Activated CD8-positive, alpha-beta memory T cell treated with anti-CD3 and anti-CD28 coated beads for 24 hours (primary cell): ENCODE measurements at places on chromosomes 2 and 18.

GRCh38 chr2:162574615-162575452, 230.9 kb downstream of the GCA start:
- no peak for DNase-seq

DNA sequence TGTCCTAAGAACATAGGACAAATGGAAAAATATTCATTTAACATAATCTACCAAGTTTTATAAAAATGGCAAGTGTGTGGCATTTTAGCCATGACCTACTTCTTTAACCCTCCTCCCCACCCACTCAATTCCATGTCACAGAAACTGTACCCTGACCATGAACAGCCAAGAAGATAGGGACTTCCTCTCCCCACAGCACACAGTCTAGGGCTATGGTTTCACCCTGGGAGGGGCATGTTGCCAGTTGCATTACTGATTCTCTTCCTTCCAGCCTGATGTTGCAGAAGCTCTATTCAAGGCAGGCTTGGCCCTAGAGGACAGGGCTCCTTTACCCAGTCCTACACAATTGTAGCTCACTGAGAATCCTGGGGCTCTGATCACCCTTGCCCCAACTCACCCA, 153.6 kb upstream of the KLF7 start:
- DNase-seq: no peak

GRCh38 chr18:28183418-28184078, 6.6 kb upstream of the CDH2 start:
- DNase-seq: no peak

DNA sequence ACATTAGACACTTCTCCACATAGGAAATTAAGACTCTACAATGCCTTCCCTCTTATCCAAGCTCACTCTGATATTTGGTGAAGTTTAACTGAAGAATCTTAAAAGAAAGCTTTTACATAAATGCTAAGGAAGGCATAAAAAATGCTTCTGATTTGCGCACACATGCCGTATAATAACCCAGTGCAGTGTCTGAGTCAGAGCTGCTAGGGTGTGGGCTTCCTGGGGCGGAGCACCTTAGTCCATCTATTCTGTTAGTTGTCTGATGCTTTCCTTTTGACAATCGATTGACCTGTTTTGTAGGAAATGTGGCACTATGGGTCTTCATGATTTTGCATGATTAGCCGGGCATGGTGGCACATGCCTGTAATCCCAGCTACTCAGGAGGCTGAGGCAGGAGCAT, 231.5 kb downstream of the AFF3 start:
- no peak for DNase-seq

DNA sequence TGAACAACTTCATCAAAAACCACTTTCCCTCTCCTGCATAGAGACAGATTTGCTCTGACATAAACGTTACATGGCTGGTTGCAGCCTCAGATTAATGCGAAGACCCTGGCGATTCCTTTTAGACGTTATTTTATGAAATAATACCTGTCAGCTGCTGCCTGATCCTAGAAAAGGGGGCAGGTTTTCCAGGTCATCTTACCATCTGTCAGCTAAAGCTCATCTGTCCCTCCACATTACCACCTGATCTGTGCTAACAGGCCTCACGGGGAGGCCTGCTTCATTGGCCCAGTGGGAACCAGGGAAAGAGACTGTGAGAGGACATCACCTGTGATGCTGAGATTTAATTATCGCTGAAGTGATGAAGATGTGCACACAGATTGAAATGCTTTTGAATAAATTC, 261.0 kb downstream of the ARHGAP15 start:
- DNase-seq: no peak

DNA sequence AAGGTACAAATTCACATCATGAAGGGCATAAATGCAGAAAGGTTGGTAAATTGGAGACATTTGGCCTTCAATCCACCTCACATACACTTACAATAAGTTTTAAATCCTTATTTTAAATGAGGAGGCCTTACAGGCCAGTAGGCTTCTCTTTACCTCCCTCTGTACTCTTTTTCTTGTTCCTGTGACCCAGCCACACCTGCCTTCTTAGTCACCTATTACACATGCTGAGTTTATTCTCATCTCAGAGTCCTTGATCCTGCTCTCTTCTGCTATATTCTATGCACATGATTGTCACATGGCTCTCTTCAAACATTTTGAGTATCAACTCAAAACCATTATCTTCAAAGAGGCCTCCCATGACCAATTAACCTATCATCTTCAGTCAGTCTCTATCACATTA, 491.5 kb downstream of the SATB2 start:
- DNase-seq: no peak
